ENCODE measurements at places on chromosomes 16 and 17. TPM values are rescaled to one million over a fixed set of nuclear protein-coding genes. Genes with fewer than 3 reads are reported as not detected.

ANKRD40CL gene
- not detected for total RNA-seq

CLEC19A gene
- 0.18 TPM for total RNA-seq

MAP2K6 gene
- total RNA-seq = 7.4 TPM

RCVRN gene
- not detected for total RNA-seq

CUEDC1 gene
- 60.8 TPM for total RNA-seq

PYY gene
- total RNA-seq = not detected

MYL11 gene
- total RNA-seq = not detected

IL17C gene
- not detected for total RNA-seq

PTX4 gene
- total RNA-seq = not detected

CFAP20 gene
- total RNA-seq = 59.2 TPM

Data from A549 treated with CORT108297 at 1 μM for 4 hours (cell line).